ENCODE measurements at places on chromosomes 12 and 14.

DNA sequence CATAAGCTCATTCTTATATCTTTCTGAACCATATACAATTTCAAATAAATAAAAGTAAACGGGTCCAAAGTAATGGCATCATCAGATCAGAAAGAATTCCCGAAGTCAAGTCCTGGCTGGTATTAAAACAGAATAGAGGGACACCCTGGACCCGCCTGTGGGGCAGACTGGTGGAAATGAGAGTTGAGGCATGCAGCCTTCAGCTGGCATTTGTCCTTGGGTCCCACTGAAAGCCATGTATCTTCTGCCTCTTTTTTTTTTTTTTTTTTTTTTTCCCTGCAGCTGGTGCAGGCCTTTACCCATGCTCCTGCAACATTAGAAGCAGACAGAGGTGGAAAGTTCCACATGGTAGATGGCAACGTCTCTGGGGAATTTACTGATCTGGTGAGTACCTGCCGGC, 9.9 kb downstream of the AHSA1 start:
- DNase-seq: no peak

DNA sequence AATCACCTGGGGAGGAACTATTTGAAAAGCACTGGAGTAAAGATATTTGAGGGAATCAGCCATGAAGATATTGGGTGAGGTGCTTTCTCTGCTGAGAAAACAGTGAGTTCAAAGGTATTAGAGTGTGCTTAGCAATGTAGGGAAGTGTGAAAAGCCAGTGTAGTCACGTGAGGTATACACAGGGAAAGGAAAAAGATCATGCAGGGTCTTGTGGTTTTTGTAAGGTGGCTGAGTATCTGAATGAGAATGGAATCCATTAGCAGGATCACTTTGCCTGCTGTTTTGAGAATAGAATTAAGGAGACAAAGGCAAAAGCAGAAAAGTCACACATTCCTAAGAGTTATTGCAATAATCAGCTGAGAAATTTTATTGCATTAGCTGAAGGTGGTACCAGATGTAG, 193.0 kb downstream of the PIK3C2G start:
- no peak for DNase-seq

GRCh38 chr12:85740186-85740585, 96.0 kb downstream of the RASSF9 start:
- no peak for DNase-seq

GRCh38 chr12:102376181-102376747, 104.1 kb downstream of the IGF1 start:
- DNase-seq: no peak

DNA sequence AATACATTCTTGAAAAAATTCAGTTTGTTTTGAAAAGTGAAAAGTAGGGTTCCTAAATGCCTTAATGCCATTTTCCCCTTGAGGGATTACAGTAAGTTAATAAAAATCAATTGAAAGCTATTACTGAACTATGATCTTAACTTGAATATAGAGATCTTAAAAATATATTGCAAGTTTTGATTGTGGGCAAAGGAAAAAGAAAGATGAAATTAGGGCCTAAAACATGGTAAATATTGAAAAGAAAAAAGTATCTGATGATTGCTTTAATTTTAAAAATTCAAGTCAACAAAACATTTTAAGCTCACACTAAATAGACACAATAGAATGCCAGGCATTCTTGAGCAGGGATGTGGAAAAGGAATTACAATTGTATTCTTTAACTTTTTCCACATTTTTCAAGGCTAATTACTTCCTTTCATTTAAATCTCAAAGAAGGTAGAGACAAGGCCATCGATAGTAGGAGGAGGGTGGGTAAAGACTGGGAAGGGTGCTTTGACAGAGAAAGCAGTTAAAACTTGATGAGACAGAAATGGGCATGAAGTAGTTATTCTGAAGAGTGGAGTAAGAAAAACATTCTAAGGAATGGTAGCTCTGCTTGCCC, 294.4 kb downstream of the NELL2 start:
- no peak for DNase-seq

DNA sequence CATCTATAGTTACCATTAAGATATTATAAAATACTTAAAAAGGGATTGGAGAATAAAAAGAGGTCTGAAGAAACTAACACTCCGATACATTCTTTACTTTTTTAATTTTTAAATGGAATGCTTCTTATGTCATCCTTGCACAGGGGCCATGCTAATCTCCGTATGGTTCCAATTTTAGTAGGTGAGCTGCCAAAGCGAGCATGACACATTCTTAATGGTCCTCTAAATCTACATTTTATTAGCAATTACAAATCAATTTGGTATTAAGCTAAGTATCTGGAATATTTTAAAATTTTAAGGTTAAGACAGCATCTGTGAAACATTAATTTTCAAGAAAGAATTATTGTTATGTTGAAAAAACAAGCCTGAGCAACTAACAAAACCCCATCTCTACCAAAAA, 6.2 kb upstream of the ARID4A start:
- no peak for DNase-seq

DNA sequence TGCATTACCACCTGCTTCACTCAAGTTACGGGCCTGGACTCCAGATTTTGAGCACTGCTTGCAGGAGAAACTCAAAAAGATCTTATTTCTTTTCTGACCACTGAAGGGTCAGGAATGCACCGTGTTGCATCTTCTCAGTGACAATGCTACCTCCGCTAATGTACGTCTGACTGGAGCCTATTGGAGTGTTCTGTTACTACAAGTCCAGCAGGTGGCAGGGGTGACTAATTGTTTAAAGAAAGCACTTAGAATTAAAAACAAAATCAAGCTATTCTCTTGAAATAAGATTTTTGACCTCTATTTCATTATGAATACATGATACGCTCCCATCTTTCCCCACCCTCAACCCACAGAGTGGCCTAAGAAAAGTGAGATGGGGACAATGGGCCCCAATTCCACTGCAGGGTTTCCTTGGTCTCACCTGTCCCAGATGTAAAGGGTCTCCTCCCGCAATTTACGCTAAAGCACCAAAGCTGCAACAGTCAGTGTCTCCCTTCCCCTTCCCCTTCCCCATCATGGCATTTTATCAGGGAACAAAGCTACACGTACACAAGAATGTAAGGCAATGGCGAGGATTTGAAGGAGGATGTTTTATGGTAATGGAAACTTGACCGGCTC, 2.2 kb downstream of the TBPL2 start:
- DNase-seq: no peak

DNA sequence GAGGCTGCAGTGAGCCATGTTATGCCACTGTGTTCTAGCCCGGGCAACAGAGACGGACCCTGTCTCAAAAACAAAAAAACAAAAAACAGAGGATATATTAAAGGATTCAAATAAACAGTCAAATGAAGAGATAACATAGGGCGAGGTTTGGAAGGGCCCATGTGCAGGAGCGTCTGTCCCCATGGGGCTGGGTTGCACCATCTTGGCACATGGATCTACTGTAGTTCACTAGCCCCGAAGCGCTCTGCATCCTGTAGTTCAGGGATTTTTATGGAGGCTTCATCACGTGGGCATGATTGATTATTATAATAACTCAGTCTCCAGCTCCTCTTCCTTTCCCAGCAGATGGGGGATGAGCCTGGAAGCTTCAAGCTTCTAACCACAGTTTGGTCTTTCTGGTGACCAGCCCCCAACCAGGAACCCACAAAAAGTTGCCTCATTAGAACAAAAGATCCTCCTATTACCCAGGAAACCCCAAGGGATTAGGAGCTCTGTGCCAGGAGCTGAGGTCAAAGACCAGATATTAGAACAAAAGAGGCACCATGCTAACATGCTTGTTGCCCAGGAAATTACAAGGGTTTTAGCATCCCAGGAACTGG, 59.9 kb downstream of the HCAR2 start:
- no peak for DNase-seq

DNA sequence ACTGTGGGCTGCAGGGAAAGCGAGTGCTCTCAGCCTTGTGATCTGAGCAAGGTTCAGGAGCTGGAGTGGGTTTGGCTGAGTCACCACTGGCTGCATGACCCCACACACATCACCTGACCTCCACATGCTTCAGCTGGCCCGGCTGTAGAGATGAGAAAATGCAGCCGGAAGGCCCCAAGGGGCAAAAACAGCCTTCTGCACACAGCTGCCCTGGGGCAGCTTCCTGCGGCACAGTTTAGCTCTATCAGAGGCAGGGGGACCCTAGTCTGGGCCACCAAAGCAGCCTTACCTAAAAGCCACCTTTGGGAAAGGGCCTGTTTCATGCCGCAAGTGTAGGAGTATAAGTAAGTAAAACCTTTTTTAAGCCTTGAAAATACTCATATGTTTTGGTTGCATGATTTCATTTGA, 123.3 kb downstream of the SSPN start:
- DNase-seq: no peak

DNA sequence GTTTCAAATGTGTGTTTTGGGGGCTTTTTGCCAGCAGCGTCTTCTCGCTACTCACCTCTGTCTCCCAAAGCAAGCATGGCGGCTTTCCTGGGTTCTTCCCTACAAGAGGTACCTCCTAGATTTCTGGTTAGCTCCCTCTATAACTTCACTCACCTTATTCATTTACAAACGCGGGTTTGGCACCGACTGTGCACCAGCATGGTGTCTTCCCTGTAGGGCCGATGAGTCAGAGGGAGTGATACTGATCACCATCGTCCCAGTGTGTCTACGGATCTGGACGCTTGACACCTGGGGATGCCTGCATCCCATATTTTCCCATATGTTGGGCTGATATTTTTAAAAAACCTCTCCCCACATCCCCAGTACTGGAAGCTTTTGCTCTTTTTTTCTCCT, 8.0 kb upstream of the SERPINA12 start:
- no peak for DNase-seq

DNA sequence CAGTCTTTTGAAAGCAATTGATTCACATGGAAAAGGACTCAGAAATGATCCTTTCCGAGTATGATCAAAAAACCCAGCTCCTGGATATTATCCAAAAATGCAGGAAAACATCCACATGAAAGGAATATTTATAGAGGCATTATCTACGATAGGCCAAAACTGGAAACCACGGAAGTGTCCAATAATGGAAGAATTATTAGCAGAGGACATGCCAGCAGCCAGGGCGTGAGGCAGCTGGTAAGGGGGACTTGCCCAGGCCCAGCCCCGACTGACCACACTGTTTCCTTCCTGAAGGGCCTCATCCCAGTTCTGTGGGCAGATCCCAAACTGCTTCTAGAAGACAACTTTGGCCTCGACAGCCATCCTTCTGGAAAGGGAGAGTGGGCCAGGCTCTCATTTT, 20.5 kb downstream of the ACTN1 start:
- DNase-seq: no peak

- no peak for DNase-seq
Measured at GRCh38 chr14:63517354-63517753, 25.8 kb downstream of the PPP2R5E start.

DNA sequence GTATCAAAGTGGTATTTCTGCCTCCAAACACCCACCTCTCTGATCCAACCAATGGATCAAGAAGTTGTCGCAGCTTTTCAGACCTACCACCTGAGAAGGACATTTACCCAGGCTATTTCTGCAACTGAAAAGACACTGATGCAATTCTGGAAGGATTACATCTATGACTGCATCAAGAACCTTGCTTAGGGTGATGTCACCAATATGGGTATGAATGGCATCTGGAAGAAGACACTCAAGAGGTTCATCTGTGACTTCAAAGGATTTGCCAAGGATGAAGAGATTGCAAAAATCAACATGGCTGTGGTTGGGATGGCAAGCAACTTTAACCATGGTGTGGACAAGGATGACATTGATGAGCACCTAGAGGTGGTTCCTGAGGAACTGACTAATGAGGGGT, 154.2 kb downstream of the PCNX1 start:
- no peak for DNase-seq

GRCh38 chr14:59189091-59189785, 771 bp downstream of the DAAM1 start:
- DNase-seq: peak; percentile 54

DNA sequence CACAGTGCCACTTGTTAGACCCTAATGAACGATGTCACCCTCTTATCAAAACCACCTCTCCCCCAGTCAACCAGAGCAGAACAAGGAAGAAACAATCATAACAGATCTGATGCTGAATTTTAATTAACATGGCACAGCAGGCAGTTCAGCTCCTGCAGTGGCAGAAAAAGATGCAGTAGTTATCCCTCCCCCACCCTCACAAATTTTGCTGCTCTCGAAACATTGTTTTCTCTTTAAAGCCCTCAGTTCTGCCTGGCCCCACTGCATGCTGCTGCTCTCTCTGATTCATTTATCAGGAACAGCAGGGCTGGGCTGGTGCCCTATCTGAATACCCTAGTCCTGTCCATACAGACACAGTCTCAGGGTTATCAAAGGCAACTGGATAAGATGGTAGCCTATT, 12.2 kb downstream of the CCDC175 start:
- no peak for DNase-seq
